Psoas muscle (tissue), 8 donors: ENCODE measurements at places on chromosomes 12 and 14. TPM values are rescaled to one million over a fixed set of nuclear protein-coding genes. Genes with fewer than 3 reads are reported as not detected.

DNA sequence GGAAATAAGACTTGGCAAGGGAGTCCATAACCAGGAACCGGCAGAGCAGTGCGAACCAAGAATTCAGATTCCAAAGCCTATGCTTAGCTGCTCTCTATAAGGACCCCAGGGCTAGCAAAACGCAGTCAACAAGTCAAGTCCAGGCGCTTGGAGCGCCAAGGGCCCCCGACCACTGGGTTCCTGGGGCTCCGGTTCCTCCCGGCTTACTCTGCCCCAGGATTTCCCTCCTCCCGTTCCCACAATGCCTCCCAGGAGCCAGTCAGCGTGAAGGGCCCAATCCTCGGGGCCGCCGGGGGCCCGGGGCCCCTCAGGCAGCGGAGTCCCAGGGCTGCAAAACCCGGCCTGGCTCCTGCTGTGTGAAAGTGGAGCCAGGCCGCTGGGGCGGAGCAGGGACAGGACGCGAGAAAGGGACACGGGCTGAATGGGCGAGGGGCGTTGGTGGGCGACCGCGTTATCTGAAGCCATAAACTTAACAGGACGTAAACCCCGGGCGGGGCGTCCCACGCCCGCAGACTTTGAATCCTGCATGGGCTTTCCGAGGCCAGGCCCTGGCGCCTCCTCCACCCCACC, 1.5 kb downstream of the KRT8 start:
- H3K27me3 ChIP-seq: peaks cover 21% of the 10 kb centered on the region
- H3K27ac ChIP-seq: no peak overlapping the region
- no peaks in the 10 kb centered on the region for H3K36me3 ChIP-seq
- DNase-seq: peak; percentile 71
- peak overlapping the region; percentile 52 for H3K4me3 ChIP-seq

DNA sequence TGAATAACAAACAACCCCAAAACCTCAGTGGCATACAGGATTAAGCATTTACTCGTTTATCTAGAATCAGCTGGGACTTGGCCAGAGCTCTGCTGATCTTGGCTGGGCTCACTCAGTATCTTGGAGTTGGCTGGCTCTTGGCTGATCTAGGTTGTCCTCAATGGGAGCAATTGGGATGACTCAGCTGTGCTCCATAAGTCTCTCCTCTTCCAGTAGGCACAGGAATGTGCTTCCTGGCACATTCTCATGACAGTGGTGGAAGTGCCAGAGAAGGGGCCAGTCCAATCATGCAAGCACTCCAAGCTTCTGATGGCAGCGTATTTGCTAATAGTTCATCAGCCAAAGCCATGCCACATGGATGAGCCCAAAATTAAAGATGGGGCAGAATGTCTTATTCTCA, 41.7 kb upstream of the ANO4 start:
- DNase-seq: no peak
- no peaks in the 10 kb centered on the region for H3K27me3 ChIP-seq
- H3K27ac ChIP-seq: no peak overlapping the region
- no peak overlapping the region for H3K4me3 ChIP-seq
- no peaks in the 10 kb centered on the region for H3K36me3 ChIP-seq

- no peak overlapping the region for H3K27ac ChIP-seq
- DNase-seq: no peak
- no peaks in the 10 kb centered on the region for H3K36me3 ChIP-seq
Measured at GRCh38 chr12:76013603-76014002, 18.0 kb downstream of the PHLDA1 start.

DNA sequence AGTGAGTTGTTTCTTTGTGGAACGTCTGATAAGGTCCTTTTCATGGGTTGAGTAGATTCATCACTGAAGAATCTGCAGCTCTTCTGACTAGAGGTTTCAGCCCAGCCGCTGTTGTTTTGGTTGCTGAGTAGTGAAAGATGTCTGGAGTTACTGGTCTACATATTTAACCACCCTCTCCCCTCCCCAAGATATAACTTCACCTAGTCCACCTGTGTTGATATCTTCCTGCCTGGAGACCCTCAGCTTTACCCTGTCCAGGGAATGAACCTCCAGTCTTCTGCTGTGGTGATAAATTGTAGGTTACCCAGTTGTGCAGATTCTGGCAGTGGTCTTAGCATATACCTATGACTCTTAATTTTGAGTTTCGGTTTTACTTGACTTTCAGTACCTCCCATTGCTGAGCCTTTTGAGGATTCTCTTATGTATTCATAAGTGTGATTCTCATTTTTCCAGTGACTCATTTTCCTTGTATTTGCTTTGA, 62.9 kb downstream of the CCDC91 start:
- no peak overlapping the region for H3K27ac ChIP-seq
- DNase-seq: no peak
- H3K4me3 ChIP-seq: no peak overlapping the region
- H3K4me1 ChIP-seq: no peaks in the 10 kb centered on the region
- H3K27me3 ChIP-seq: no peaks in the 10 kb centered on the region

DNA sequence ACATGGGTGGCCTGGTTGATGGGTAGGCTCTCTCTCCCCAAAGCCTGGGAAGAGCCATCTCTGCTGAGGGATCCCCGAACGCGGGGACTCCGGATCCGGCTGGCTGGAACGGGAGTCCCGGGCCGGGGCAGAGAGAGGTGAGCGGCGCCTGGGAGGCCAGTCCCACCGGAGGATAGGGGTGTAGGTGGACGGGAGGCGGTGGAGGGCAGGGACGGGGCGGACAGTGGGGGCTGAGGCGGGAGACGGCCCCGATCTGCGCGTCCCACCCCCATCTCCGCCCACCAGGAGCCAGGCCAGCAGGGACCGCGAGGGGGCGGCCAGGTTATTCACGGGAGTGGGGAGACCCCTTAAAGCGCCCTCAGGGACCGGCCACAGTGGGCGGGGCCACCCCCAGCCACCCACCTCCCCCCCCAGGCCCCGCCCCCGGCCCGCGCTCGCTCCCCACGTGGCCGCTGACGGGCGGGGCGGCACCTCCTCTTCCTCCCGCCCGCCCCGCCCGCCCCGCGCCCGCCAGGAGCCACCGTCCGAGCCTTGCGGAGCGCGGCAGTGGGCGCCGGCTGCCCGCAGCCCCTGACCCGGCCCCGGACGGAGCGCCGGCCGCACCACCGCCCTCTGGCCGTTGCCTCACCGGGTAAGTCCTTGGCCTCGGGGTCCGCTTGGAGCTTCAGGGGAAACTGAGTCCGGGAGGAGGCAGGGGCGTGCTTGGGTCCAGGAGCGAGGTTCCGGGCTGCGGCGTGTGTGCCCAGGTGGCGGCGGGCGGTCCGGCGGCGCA, at the start of gene INF2:
Gene INF2 (plus strand): TSS at position 510 of the 772 bp plus-strand sequence. CDS start 11,748 bp downstream, outside the sequence.
- peak within 1 kb of the TSS; percentile 91 for H3K4me3 ChIP-seq
- no peaks in the 10 kb centered on the region for H3K36me3 ChIP-seq
- H3K27ac ChIP-seq: peak within 1 kb of the TSS; percentile 94
- H3K27me3 ChIP-seq: no peaks in the 10 kb centered on the region

DNA sequence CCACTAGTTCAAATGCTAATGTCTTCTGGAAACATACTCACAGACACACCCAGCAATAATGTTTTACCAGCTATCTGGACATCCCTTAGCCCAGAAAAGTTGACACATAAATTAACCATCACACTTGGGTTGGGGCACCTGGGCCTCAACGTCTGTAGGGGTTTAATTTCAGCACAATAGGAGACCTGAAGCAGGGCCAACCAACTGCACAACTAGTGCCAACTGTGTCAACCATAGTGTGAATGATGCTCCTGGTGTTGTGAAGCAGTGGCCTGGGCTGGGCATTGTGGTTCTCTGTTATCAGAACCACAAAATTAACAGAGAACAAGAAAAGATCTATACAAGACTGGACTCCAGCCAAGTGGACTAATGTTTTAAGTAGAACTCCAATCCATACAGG, 106.7 kb upstream of the PPM1H start:
- no peak overlapping the region for H3K4me3 ChIP-seq
- H3K27ac ChIP-seq: no peak overlapping the region
- DNase-seq: no peak

DNA sequence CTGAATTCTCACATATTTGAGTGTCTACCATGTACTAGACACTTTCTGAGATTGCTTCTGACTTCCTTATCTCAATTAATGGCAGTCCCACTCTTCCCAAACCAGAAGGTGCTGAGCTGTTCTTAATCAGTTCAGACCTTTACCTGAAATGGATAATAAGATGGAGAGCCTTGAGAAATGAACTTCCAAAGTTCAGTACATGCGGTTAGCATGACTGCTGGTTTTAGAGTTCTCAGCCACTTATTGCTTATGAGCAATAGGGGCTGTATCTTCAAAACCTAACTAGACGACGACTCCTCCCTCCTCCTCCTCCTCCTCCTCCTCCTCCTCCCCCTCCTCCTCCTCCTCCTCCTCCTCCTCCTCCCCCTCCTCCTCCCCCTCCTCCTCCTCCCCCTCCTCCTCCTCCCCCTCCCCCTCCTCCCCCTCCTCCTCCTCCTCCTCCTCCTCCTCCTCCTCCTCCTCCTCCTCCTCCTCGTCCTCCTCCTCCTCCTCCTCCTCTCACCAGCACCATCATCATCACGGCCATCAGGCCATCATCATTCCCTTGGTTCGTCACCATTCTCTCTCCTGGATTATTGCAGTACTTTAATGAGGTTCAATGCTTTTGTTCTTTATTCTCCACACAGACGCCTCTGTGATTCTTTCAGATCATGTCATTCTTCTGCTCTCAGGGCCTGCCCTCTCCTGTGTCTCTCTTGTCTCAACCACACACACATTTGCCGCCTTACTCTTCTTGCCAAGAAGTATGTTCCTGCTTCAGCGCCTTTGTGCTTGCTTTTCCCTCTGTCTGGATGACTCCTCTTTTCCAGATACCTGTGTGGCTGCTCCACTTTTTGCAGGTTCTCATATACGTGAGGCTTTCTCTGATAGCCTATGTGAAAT, 2.7 kb downstream of the PCNX1 start:
- no peak for DNase-seq
- H3K4me3 ChIP-seq: peak overlapping the region; percentile 95
- H3K4me1 ChIP-seq: peaks cover 35% of the 10 kb centered on the region
- H3K27me3 ChIP-seq: no peaks in the 10 kb centered on the region
- H3K36me3 ChIP-seq: no peaks in the 10 kb centered on the region

DNA sequence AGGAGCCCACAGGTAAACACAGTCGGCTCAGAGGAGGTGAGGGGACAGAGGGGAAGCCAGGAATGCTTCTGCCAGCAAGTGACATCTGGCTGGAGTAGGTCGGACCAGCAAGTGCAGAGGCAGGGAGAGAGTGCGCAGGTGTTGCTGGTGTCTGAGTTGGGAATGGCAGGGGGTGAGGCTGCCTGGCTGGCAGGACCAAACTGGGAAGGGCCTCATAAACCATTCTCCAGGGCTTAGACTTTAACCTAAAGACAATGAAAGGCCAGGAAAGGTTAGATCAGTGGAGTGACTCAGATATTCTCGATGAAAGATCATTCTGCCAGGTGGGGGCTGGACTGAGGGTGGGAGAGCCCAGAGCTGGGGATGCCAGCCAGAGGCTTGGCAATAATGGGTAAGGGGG, 66.4 kb downstream of the ITPK1 start:
- H3K27me3 ChIP-seq: no peaks in the 10 kb centered on the region
- H3K4me1 ChIP-seq: peaks cover 37% of the 10 kb centered on the region
- H3K27ac ChIP-seq: peak overlapping the region; percentile 46
- no peak overlapping the region for H3K4me3 ChIP-seq

DNA sequence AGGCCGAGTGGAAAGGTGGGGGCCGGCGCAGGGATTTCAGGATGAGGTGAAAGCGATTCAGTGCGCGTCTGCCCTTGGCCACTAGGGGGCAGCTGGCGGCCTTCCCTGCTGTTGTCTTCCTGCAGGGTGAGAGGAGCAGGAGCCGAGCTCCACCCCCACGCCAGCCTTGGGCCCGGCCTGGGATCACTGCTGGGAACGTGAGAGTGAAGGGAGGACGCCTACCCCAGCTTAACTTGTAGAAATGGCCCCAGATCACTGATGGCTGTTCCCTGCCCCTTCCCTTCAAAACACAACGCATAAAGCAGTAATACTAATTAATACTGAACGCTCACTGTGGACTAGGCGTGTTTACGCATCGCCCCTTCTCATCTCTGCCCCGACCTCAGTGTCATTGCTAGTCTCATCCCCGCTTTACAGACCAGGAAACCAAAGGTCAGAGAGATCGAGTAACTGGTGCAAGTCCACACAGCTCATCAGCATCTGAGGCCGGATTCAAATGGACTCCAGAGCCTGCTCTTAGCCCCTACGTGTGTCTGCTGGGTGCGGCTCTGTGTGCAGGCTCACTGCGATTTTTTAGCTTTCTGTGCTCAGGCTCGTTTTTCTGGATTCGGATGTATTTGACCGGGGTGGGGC, 24.3 kb downstream of the MVK start:
- no peak overlapping the region for H3K4me3 ChIP-seq
- peak; percentile 87 for DNase-seq
- no peaks in the 10 kb centered on the region for H3K27me3 ChIP-seq
- H3K4me1 ChIP-seq: peaks cover 34% of the 10 kb centered on the region

DNA sequence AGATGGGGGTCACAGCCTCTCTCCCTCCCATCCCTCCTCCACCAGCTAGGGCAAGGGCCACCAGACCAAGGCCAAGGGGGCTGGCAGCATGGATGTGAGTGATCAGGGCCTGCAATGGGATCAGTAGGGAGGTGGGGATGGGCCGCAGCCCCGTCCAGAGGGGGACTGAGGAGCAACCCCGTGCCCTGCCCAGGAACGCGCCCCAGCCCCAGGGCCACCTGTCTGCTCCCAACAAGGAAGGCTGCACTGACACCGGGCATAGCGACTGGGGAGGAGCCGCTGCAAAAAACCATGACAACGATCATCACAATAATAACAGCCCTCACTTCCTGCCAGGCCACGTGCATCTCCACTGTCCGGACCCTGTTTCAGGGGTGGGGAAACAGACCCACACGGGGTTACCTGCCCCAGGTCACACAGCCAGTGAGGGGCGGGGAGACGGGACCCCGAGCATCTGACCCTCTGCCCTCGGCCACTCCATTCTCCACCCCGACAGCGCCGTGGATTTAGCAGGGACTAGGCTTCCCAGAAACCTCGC, 24.3 kb downstream of the NCOR2 start:
- peak overlapping the region; percentile 4 for H3K4me3 ChIP-seq
- no peaks in the 10 kb centered on the region for H3K27me3 ChIP-seq
- peak overlapping the region; percentile 10 for H3K27ac ChIP-seq
- no peak for DNase-seq

DNA sequence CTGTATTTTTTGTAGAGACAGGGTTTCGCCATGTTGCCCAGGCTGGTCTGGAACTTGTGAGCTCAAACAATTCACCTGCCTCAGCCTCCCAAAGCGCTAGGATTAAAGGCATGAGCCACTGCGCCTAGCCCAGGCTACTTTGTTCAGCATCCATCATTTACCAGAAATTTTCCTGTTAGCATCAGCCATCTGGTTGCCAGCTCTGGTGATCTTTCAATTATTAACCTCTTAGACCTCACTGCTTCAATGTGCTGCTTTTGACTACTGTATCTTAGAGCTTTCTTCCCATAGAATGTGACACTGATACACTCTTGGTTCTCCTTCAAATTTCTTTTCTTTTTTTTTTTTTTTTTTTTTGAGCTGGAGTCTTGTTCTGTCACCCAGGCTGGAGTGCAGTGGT, 5.4 kb upstream of the AMHR2 start:
- no peak for DNase-seq
- H3K4me1 ChIP-seq: peaks cover 2% of the 10 kb centered on the region
- no peak overlapping the region for H3K27ac ChIP-seq
- no peaks in the 10 kb centered on the region for H3K27me3 ChIP-seq
- no peak overlapping the region for H3K4me3 ChIP-seq
- no peaks in the 10 kb centered on the region for H3K36me3 ChIP-seq

The COX8C gene
- 0.35 TPM for polyA plus RNA-seq

The RTL1 gene
- polyA plus RNA-seq: not detected
